ENCODE measurements at places on chromosomes 3 and 15.
A peak's percentile ranks its signal among the peaks of the same experiment; 100 is the strongest.

DNA sequence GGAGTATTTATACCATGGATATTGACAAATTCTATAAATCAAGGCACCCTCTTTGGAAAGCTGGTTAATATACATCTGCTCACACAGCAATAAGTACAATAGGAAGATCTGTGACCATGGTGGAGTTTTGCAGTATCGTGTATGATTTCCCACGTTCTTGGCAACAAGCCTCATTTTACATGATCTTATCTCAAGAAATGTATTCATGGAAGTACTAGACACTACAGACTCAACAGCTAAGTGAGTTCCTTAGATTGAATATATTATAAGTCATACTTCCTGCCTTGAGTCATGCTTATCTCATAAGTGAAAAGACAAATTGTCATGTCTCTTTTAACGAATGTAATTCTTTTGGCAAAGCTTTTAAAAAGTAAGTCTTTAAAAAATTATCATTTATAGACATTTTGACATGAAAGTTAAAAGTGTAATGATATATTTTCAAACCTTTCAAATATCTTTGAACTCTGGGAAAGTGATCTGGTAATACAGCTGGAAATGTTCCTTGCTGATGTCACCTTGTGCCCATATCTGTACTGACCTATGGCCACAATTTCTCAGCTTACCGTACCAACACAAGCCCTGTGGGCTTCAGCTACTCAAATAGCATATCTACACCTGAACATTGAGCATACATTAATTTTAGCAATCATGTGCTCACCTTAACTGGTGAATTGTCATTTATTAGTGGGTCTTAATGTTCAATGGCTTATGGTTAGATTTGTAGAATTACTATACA, 130.3 kb upstream of the TMC3 start:
- no peak for DNase-seq

DNA sequence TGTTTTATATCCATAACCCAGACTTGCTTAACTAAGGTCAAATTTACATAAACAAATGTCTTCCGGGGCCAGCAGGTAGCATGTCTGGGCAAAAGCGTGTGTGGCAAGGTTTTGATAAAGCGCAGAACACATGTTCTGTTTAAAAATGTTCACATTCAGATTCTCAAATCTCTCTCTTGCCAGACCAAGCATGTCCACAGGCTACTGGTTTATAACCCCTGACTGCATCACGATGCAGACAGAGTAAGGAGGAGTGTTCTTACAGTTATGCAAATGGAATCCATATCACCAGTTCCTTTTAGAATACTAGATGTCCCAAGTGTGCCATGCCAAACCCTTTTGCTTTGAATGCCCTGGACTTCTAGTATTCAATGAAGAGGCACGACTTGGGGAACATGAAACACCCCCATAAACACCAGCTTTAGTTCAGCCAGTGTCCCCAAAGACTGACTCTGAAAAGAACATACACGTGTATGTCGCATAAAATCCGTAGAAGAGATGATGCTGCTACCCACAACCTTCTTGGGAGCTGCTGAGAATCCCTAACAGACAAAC, 412.0 kb downstream of the CNTN4 start:
- DNase-seq = no peak

- DNase-seq = no peak
These were observed 15.6 kb upstream of the ARPP19 start for GRCh38 chr15:52584414-52584813.

DNA sequence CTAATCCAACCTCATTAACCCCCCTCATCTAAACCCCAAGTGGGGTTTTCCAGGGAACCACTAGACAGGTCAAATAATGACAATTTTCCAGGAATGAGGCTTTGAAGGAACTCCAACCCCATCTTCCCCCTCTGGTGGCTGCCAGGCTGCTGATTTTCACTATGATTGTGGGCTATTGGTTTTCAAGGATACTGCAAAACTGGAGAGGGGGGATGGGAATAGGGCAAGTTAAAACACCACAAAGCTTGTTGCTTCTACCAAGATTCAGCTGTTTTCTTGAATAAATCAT, 10.4 kb upstream of the ZNF662 start:
- no peak for DNase-seq

- DNase-seq = no peak
These were observed 2.3 kb downstream of the SEMA3G start for GRCh38 chr3:52442409-52443267.

DNA sequence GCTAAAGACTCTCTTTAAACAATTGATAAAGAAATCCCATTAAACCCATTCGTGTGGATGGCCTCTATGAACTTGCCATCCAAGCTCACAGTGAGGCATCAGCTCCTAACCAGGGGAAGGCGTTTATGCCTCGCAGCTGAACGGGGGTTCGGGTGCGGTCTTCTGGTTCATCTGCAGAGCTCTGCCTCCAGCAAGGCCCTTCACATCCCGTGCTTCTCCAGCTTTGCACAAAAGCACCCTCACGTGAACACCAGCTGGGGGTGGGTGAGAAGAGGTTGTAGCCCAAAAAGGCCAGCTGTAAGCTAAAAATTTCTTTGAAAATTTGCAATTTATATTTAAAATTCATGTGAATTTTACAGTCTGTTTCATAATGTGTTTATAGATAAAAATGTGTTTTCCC, 39.5 kb upstream of the ZNF148 start:
- DNase-seq = no peak

DNA sequence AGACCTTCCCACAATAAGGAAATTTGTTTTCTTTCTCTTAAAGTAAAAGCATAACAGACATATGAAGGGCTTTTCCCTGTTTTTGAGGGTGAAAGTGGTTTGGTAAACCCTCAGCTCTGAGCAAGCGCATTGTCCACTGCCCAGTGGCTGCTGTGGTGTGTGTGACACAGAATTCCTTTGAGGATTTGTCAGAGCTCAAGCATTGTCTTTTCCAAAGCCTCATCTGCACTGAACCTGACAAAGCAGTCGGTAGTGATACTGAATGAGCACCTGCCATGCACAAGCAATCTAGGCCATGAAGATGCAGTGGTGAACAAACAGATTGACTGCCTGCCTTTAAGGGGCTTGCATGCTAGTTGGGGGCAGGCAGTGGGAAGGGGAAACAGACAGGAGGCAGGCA, 128.3 kb downstream of the PLCL2 start:
- no peak for DNase-seq

- no peak for DNase-seq
These were observed 41.1 kb downstream of the NGRN start for GRCh38 chr15:90306560-90306959.

GRCh38 chr3:131957511-131957910, 77.3 kb downstream of the CPNE4 start:
- no peak for DNase-seq

DNA sequence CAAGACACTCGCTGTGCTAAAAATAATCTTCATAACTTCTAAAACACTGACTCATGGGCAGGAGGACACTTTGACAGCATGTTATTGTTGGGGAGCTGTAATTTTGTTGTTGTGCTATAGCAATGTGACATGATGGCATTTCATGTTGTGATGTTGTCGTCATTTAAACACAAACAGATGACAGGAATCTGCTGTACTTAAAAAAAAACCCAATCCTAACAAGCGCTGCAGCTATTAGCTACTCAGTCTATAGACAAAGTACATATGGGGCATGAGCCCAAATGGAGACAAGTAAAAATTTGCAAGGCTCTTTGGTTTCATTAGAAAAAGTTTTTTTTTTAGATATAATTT, 828 bp upstream of the ATOSA start:
- peak; percentile 20 for DNase-seq

DNA sequence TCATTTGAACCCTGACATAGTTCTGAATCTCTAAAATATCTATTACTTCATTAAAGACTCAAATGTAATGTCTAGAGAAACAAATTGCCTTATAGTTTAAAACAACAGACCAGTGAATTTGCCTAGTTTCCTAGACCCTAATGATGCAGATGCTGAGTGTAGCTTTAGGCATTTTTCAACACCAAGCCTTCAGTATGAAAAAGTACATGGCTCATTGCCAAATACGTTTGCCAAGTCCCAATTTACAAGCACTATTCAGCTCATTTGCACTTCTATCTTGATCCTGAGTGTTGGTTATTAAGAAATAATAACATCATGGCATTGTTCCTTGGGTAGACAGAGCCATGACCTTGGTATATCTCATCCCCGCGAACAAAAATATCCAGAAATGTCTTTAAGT, 46.8 kb downstream of the EOMES start:
- DNase-seq = no peak

- DNase-seq = peak; percentile 97
These were observed at the start of gene DAPK2 for GRCh38 chr15:64046421-64047153. DAPK2 (minus strand) TSS chr15:64046485; CDS start chr15:64040261, 6,224 bp downstream.

DNA sequence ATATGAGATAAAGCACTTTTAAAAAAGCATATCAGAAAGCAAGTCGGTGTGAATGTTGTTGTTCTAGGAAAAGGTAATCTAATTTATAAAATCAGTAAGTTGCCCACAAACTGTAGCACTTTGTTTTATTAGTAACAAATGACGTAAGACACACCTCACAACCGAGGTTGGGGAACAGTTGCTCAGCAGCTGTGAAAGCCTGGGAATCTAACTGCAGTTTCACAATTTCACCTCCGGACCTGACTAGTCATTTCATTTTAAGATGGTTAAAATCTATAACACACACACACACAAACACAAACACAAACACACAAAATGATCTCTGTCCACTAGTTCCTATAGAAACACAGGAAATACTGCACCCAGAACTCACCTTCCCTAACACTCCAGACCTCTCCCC, 406.7 kb upstream of the NR2F2 start:
- no peak for DNase-seq

DNA sequence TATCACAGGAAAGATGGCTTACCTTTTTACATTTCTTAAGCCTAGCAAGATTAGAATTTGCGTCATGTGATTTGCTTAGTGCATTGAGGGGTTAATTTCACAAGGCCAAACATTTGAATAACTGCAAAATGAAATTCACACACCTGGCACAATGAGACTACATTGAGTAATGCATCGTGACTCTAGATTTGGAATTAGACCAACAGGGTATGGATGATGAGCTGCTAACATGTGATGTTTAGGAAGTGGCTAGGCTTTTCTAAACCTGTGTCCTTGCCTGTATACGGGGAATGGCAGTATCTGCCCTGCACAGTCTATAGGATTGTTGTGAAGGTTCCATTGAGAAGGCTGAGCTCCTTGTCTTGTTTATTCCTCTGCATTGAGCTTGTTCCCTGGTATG, 160.1 kb downstream of the MFSD1 start:
- DNase-seq = no peak

- no peak for DNase-seq
These were observed 95.4 kb downstream of the RFTN1 start for GRCh38 chr3:16417945-16418739.

DNA sequence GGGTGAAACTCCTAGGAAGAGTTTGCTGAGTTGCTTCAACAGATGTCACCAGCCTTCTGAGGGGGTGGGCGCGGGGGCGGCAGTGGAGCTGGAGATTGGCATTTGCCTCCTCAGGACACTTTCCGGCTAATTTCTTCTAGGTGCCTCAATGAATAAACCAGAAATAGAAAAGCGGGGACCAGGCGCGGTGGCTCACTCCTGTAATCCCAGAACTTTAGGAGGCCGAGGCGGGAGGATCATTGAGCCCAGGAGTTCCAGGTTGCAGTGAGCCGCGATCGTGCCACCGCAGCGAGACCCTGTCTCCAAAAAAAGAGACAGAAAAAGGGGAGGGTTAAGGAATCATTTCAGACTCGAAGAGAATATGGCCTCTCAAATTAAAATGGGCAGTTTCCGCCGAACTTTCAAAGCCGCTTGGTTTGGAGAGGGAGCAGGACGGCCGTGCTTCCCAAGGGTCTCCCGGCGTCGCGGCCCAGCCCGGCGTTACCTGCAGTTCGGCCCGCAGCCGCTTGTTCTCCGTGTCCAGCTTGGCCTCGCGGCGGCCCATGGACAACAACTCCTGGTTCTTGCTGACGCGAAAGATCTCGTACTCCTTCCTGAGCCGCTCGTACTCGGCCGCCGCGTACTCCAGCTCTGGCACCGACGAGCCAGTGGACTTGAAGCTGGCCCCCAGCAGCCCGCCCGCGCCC, 587 bp downstream of the NPHP3 start:
- DNase-seq = peak; percentile 70

- no peak for DNase-seq
These were observed 97.5 kb downstream of the CHDH start for GRCh38 chr3:53748512-53749271.

DNA sequence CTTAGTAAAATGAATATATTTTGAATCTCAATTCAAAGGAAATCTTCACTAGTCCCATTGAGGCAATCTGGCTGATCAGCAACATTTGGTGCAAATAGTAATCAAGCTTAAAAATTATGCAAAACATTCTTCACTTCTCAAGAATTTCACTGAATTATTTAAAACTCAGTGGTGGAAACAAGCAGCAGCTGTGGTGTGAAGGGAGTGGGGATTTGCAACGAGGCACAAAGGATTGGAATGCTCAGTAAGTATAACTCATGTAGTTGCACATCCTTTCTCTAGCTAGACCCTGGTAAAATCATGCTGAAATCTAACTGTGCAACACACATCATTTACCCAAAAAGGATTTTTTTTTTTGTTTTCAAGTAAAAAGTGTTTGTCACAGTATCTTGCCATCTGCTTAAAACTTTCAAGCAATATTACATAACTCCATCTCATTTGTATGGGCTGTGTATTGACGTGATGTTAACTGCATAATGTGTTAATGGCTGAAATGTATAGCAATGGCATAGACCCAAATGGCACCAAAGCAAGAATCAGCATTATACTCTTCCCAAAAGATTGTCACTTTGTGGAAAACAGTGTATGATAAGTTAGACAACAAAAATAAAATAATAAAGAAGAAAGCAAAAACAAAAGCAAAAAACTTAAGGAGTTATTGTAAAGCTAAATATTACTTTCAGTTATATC, 816.6 kb downstream of the EPHA3 start:
- no peak for DNase-seq

DNA sequence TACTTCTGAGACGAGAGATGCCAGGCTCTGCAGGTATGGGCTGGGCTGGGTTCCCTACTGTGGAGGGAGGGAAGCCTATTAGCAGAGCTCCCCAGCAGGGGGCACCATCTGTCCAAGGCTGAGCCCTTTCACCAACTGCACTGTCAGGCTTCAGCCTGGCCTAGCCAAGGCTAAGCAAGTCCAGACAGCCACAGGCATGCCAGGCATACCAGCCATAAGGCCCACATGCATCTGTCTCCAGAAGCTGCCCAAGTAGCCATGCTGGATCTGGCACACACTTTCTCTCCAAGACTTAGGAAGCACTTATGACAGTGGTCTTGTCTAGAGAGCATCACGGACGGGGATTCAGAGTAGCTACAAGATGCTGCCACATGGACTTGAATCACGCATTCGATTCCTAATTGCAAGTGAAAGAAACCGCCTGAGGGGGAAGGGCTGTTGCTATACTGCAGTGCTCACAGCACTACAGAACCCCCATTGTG, 28.3 kb downstream of the RUVBL1 start:
- peak; percentile 93 for DNase-seq

- DNase-seq = no peak
These were observed 192.5 kb downstream of the WNT5A start for GRCh38 chr3:55294557-55294956.

GRCh38 chr3:105956306-105956705, 87.5 kb upstream of the CBLB start:
- DNase-seq = no peak

GRCh38 chr15:39553947-39554693, 26.8 kb upstream of the THBS1 start:
- no peak for DNase-seq
